ENCODE measurements at places on chromosomes 1 and 21.

- no peak for DNase-seq
Measured at GRCh38 chr1:175155473-175155856, 37.1 kb downstream of the KIAA0040 start.

- DNase-seq, result peak; percentile 59
Measured at GRCh38 chr1:27487966-27488884, 1.7 kb downstream of the WASF2 start.

- no peak for DNase-seq
Measured at GRCh38 chr1:18830596-18830995, 28.9 kb downstream of the TAS1R2 start.

DNA sequence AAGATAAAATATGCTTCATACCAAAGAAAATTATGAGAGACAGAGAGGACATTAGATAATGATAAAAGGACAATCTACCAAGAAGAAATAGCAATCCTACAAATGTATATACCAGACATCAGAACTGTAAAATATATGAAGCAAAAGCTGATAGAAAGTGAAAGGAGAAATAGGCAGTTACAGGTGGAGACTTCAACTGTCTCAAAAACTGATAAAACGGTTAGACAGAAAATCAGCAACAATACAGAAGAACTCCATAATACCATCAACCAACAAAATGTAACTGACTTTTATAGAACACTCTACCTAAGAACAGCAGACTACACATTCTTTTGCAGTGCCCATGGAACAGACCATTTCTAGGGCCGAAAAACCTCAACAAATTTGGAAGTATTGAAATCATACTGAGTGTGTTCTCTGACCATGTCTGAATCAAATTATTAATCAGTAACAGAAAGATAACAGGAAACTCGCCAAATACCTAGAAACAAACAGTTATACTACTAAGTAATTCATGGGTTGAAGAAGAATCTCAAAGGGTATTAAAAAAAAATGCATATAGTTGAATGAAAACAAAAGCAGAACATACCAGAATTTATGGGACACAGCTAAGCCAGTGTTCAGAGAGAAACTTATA is 132.1 kb downstream of the RPS6KC1 start:
- DNase-seq, result no peak

DNA sequence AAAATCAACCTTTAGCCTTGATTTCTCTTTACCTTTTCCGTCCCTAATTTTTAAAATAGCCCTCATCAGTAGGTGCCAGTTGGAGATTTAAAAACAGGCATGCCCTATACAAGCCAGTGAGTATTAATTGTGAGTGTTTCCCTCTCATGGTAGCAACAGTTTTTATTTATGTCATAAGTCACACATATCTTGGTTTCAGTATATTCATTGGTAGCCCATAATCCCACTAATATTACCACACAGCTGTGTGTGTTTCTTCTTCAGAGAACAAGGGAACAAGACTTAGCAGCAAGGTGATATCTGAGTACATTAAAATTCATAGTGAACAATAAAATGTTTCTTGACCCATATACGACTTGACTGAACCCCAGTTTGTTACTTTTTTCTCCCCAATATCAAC is 68.6 kb upstream of the HSPA13 start:
- DNase-seq, result no peak

DNA sequence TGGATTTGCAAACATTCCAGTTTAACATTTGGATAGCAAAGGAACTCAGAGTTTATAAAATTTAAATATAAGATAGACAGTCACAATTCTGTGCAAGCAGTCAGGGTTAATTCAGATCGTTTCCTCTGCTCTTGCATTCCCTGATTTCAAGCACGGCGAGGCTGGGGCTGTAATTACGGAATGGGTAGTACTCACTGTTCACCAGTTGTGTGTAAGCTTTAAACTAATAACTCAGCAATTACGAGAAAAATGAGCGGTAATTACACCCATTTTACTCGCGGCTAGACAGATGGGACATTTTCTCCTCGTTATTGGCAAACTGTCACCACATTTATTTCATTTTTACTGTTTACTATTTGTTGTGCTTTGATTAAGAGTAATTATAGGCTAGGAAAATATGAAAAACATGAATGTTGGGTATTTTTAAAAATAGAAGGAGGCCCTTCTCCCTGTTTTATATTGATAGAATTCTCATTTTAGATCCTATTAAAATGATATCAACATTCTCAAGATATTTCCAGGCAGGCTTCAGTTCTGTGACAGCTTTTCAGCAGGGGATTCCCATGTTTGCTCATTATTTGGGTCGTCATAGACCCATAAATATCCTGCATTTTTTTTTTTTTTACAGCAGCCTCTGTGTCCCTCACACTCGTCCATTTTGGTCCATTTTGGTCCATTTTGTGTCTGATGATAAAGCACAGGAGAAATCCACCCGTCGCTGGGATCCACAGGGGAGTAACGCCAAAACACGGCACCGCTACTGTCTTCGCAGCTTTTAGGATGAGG is 208.3 kb downstream of the DSCAM start:
- DNase-seq, result no peak

- no peak for DNase-seq
Measured at GRCh38 chr1:38464071-38464661, 395.4 kb downstream of the RRAGC start.

GRCh38 chr1:110144366-110144765 is 5.9 kb upstream of the SLC6A17 start:
- DNase-seq, result no peak

DNA sequence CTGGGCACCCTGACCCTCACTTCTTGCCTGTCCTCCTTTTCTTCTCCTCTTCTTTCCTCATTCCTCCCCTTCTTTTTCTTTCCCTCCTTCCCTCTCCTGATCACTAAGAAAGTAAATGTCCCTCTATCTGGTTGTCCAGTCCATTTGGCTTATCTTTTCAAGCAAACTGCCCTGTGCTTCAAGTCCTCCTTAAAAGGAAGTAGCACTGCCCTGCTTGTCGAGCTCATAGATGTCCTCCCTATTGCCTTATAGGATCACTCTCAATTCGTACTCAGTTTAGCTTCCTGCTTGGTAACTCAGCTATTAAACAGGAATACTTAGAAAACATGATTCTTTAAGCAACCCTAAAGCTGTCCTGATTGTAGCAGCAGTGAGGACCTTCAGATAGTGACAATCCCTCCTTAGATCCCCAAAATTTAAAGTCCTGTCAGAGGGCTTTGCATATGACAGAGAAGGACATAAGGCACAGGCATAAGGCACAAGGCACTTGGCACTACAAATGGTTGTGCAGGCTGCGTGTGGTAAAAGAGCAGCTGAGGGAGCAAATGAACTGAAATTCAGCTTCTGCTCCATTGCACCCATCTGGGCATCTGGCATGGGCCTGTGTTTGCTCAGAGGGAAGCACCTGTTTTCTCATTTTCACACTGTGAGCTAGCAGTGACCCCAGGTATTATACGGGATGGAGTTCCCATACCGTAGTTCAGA is 26.1 kb upstream of the SLAMF6 start:
- no peak for DNase-seq

GRCh38 chr1:100543640-100544039 is 5.7 kb downstream of the GPR88 start:
- DNase-seq, result no peak

DNA sequence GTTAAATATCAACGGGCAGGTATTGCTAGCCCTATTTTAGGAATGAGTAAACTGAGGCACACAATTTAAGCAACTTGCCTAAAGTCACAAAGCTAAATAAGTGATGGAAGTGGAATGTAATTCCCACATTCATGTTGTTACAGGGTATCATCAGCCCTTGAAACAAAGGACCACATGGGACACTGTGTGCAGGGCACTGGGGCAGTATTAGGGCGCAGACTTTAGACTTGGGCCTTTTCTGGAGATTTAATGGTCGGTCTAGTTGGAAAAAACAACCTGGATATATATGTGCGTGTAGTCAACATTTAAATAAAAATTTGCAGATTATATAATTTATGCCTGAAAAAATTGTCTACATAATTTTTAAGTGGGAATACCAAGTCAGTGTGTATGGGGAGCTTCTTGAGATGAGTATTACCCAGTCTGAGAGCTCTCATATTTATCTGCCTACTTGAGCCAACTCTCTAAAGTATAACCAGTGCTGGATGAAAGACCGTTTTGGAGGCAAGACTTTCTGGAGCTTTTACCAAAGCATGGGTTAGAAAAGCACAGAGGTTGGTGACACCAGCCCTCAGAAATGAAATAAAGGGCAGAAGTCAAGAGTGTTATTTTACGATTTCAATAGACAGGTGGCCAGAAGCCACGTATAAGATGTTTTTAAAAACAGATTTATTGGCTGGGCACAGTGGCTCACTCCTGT is 1.6 kb downstream of the KDM1A start:
- peak; percentile 7 for DNase-seq

- DNase-seq, result no peak
Measured at GRCh38 chr1:151980287-151981177, 13.1 kb downstream of the S100A10 start.

GRCh38 chr21:31766899-31767298 is 35.0 kb upstream of the SCAF4 start:
- no peak for DNase-seq

GRCh38 chr1:64834734-64835133 is 89.9 kb downstream of the RAVER2 start:
- peak; percentile 61 for DNase-seq

- DNase-seq, result no peak
Measured at GRCh38 chr1:66684353-66684752, 67.9 kb upstream of the DYNLT5 start.

DNA sequence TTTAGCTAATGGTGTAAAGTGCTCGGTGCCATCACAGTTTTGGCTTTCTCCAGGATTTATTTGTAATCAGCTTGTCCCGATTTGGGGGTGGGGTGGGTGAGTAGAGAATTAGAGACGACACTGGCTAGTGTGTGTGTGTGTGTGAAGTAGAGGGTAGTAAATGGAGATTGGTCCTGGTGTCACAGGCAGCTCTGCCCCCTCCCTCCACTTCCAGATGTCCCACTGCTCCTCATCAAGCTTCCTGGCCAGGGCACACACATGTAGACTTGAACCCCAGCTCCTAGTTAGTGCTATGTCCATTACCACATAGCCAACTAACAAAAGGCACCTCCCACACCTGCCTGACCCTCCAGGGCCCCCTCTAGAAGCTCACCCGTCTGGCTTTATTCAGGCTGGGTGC is 3.2 kb downstream of the TRNP1 start:
- DNase-seq, result no peak

DNA sequence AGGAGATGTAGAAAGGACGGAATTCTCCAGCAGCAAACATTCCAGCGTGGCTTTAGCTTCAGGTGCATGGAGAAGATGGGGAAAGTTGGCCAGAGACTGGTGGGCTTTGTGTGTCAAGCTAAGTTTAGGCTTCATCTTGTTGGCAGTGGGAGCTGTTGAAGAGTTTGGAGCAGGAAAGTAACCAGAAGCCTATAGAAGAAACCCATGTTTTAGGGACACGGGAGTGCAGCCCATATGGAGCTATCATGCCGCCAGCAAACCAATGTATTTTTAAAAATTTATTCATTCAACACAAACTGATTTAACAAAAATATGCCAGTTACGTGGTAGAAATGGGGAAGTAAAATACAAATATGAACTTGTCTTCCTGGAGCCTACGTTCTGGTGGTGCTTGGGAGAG is 53.7 kb downstream of the ACTL8 start:
- DNase-seq, result no peak

DNA sequence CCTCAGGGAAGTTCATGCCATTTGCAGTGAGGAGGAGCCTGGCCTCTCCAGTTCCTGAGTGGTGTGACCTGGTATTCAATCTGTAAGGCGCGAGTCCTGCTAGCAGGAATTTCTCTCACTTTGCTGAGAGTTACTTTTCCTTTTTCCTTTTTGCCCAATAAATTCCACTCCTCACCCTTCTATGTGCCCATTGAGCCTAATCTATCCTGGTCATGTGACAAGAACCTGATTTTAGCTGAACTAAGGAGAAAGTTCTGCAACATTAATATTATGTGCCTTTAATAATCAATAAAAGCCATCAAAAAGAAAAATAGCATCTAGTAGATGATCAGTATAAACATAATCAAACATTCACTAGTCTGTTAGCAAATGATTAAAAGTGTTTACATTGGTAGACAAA is 136.1 kb upstream of the POGK start:
- no peak for DNase-seq

GRCh38 chr1:115258302-115258866 is 79.7 kb downstream of the NGF start:
- DNase-seq, result no peak

- DNase-seq, result no peak
Measured at GRCh38 chr1:25031601-25031965, 101.5 kb upstream of the RUNX3 start.

- no peak for DNase-seq
Measured at GRCh38 chr1:208026880-208027438, 116.0 kb upstream of the CD34 start.

DNA sequence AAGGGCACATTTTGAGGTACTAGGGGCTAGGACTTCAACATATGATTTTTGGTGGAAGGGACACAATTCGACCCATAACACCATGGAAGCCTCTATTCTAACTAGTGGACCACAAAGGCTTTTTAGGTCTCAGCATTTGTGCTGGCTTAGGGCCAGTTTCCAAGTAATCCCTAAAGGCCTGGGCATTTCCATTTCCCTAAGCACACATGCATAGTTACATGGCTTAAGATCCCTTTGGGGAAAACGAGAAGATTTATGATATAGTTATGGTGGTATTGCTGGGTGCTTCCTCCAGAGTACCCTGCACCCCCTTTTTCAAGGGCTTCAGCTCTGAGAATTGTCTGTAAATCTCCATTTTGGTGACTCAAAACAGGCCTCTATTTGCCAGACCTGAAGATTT is 28.2 kb upstream of the TMEM54 start:
- no peak for DNase-seq

DNA sequence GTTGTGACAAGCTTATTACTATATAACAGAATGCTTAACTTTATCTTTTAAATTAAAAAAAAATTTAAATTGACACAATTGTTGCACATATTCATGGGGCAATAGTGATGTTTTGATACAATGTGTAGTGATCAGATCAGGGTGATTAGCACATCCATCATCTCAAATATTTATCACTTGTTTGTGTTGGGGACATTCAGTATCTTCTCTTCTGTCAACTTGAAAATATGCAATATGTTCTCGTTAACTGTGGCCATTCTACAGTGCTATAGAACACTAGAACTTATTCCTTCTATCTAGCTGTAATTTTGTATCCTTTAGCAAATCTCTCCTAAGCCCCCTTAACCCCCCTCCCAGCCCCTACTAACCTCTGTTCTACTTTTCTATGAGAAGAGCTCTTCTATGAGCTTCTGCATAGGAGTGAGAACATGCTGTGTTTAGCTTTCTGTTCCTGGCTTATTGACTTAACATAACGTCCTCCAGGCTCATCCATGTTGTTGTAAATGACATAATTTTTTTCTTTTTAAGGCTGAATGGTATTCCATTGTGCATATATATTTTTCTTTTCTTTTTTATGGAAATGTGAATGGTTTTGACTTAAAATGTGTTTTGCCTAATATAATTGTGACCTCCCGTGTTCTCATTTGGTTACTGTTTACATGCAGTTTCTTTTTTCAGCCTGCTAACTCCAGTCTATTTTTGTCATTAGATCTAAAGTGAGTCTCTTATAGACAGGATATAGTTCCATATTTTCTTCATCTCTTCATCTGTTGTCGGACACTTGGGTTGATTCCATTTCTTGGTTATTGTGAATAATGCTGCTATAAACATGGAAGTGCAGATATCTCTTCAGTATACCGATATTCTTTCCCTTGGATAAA is 23.8 kb downstream of the CEP350 start:
- DNase-seq, result no peak

All from kidney capillary endothelial cell (primary cell).